ENCODE measurements at places on chromosomes 2 and 18.

DNA sequence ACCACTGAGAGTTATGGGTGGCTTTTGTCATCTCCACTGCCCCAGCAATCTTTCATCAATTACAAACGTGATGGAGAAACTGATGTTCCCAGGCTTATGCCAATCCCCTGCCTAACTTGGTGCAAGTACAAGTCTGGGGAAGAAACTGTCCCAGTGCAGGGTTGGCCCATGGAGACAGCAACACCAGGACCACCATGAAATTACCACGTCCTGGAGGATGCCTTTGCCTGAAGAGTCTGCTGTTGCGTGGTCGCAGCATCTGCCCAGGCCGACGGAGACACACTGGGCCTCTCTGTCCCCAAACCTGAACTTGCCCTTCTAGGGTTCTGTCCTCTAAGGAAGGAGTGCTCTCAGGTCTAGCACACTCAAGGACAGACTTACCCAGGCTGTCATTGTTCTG, 496.8 kb upstream of the RAB6C start:
- DNase-seq = no peak

GRCh38 chr2:105378921-105379383, 19.9 kb downstream of the FHL2 start:
- no peak for DNase-seq

DNA sequence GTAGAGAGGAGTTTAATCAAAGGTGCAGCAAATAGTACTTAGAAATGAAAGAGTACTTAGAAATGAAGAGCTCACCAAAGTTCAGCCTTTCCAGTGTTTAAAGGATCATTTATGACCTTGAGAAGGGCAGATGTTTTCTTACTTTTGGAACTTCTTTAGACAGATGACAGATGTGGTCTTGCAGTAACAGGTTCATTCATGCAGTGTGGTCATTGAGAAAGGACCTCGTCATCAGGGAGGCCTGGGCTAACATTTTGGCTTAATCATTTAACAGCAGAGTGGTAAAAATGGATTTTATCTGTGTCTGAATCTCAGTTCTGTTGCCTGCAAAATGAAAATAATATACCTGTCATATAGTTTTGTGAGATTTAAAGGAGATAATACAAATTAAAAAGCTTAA, 75.1 kb upstream of the NT5C1B start:
- no peak for DNase-seq

DNA sequence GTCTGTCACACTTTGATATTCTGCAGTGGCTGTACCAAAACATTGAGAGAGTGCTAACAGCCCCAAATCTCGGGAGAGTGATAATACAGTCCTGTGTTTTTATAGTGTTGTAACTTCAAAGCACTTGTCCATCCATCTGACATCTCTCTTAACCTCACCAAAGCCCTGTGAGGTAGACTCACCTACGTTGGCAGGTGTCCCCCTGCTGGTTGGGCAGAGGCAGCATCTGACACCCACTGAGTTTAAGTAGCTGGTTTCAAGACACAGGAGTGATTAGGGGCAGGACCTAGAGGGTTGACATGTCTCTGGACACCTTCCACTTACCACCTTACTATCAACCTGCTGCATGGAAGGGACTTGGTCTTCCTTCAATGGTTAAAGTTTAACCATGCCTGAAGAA, 22.9 kb downstream of the COLEC12 start:
- DNase-seq = no peak

DNA sequence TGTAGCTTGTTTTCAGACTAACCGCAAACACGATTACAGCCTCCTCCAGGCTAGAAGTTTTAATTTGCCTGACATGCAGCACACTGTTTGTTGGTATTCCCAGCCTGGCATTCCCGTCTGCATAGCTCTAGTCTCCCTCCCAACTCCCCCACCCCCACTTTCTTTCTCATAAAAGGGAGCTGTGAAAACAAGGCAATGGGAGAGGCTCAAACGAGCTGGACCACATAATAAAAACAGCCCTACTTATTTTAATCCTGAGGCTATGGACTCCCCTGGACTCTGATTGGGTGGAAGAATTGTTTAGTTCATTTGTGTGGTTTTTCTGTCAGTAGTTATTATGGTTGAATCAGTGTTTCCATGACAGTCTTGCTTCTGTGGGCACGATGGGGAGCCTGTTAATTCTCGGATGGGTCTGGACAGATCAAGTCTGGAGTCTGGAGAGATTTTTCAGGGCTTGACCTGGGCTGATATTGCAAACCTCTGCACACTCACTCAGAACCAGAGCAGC, 1.2 kb downstream of the STON1 start:
- no peak for DNase-seq

- DNase-seq = no peak
These were observed 79.2 kb downstream of the BARD1 start for GRCh38 chr2:214730248-214730647.

DNA sequence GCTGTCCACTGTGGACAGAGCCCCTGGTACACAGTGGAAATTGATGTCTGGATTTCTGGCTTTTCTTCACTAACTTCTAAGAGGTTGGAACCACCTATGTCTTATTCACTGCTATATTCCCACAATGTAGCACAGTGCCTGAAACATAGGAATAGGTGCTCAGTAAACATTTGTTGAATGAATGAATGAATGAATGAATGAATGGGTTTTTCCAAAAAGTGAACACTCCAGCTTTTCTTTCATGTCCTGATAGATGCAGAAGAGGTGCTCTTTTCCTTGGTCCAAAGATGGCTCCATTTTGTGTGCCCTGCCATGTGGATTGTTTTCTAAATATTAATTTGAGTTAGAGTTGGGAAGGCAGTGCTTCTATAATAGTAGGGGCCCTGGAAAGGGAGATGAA, 124.1 kb downstream of the SP3 start:
- DNase-seq = no peak

DNA sequence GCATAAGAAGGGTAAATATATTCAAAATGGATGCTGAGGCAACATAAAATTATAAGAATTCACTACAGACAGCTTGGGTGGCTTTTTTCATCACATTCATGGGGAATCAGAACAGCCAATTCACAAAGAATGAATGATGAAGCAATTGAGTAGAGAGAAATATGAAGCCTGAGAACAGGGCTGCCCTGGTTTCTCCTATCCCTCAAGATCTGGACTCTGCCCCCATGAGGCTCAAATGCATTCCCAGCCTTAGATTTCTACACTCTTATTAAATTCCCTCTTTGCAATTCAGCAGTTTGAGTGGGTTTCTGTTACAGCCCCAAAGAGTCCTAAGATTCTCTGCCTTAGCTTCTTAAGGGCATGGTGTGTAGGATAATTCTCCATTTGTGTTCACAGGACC, 172.5 kb downstream of the MAIP1 start:
- DNase-seq = no peak

DNA sequence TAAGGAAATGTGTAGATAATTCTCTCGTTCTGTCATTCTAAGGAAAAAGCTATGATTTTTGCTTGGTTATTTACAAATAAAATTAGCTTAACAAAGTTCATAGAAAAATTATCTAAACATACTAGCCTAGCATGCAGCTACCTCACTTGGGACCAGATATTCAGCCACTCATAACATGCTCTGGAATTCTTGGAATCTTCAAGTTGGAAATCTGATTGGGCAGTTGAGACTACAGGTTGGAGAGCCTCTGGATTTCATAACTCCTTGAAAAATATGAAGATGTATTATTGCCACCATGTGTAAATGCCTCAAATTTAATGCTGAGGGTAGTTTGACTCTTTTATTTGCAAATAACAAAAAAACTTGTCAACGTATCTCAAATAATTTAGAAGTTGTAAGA, 132.2 kb upstream of the GULP1 start:
- DNase-seq = no peak

GRCh38 chr2:202718614-202719013, 83.8 kb downstream of the FAM117B start:
- DNase-seq = no peak

DNA sequence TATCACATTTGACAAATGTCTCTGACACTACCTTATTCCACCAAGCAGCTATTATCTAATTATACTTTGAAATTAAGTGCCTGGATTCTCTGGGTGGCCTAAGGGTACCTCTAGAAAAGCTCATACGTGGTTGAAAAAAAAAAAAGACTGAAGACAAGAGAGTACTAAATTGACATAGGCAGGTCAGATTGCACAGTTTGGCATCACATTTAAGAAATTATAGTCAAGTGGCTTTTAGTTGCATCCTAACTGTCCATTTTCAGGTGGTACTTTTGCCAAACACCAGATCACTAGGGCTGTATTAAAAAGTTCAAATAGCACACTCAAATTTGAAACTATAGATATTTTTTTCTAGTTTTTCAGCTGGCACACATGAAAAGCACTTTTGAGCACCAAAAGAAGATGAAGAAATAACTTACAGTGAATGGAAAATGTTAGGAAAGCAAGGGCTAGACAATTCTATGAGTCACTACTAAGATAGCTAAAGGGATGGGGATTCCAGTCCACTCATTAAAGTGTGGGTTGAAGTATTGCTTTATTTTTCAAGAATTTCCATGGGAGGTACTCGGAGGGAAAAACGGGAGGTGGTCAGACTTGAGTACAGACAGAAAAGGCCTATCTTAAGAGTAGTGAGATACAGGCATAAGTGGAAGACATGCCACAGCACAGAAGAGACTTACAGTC, 106.5 kb upstream of the COL5A2 start:
- DNase-seq = no peak

GRCh38 chr2:140551287-140551686, 1579.5 kb downstream of the LRP1B start:
- DNase-seq = no peak

GRCh38 chr18:34740101-34740500, 30.0 kb downstream of the DTNA start:
- DNase-seq = no peak

GRCh38 chr2:9001229-9001628, 2.3 kb downstream of the MBOAT2 start:
- no peak for DNase-seq

GRCh38 chr2:21890716-21891115, 766.9 kb downstream of the TDRD15 start:
- DNase-seq = no peak

GRCh38 chr2:23169896-23170295, 215.1 kb upstream of the KLHL29 start:
- DNase-seq = no peak

DNA sequence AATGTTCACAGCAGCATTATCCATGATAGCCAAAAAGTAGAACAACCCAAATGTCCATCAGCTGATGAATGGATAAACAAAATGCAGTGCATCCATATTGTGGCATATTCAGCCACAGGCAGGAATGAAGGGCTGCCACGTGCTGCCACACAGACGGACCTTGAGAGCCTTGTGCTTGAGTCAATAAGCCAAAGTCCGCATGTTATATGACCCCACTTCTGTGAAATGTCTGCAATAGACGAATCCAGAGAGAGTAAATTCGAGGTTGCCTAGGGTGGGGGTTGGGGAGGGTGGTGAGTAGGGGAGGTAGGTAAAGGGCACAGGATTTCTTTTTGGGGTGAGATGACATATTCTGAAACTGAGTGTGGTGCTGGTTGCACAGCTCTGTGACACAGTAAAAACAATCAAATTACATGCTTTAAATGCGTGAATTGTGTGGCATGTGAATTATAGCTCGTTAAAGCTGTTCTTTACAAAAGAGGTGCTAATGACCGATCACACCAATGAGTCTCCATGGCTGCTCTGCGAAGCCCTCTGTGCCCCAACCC, 38.9 kb upstream of the LDLRAD4 start:
- no peak for DNase-seq

GRCh38 chr18:57026316-57026715, 120.6 kb upstream of the BOD1L2 start:
- no peak for DNase-seq

DNA sequence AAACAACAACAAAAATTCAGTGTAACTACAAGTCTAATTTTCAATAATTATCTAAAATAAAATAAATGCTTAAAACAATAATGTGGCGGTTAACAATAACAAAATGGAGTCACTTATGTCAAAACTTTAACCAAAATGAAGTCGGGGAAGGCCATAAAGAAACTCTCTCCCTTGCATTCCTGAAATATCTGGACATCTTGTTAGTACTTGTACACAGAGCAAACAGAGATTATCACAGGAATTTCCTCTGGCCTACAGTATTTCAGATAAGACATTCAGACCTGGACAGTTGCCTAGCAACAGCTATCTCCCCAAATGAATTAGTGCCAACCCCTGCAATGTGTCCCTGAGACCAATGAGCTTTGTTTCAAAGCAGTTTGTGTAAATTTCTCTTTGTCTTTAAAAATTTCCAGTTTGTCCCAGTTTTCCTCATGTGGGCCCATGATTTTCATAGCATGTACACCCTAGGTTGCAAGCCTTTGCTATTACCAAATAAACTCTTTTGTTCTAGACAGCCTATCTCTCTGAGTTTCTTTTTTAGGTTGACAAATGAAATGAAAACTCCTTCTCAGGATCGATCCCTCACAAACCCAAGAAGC, 68.6 kb downstream of the EXOC6B start:
- DNase-seq = no peak

DNA sequence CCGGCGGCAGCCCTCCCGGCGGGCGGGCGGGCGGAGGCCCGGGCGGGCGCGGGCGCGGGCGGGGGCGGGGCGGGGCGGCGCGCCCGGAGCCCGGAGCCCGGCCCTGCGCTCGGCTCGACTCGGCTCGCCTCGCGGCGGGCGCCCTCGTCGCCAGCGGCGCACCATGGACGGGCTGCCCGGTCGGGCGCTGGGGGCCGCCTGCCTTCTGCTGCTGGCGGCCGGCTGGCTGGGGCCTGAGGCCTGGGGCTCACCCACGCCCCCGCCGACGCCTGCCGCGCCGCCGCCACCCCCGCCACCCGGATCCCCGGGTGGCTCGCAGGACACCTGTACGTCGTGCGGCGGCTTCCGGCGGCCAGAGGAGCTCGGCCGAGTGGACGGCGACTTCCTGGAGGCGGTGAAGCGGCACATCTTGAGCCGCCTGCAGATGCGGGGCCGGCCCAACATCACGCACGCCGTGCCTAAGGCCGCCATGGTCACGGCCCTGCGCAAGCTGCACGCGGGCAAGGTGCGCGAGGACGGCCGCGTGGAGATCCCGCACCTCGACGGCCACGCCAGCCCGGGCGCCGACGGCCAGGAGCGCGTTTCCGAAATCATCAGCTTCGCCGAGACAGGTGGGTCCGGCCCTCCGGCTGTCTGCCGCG, at the start of gene INHBB:
INHBB (plus strand) TSS at position 111 of the 641 bp plus-strand sequence; CDS start at position 164, 53 bp downstream.
- DNase-seq = no peak

DNA sequence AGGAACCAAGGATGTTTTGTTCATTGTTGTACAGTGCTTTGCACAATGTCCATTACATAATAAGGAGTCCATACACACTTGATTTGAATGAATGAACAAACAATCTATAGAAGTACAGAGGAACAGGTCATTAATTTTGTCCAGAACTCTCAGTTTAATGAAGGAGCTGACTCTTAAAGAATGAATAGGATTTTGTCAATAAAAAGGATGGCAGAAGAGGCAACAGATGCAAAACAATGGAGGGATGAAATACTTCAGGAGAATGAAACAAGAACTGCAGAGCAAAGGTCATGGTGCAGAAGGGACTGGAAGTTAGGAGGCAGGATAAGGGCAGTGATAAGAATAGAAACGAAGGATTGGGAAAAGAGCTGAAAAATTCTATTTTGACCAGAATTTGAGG, 28.7 kb upstream of the COL5A2 start:
- DNase-seq = no peak

GRCh38 chr2:101967826-101968513, 23.8 kb upstream of the IL1R2 start:
- no peak for DNase-seq

- no peak for DNase-seq
These were observed 23.5 kb downstream of the IFIH1 start for GRCh38 chr2:162295009-162295408.

All from mesothelial cell of epicardium (in vitro differentiated cells).